ENCODE measurements at places on chromosomes 4 and X.

GRCh38 chrX:8179656-8180055, 8.6 kb upstream of the VCX2 start:
- no peak for DNase-seq

- no peak for DNase-seq
Observed at GRCh38 chr4:4871242-4871572, 11.7 kb downstream of the MSX1 start.

DNA sequence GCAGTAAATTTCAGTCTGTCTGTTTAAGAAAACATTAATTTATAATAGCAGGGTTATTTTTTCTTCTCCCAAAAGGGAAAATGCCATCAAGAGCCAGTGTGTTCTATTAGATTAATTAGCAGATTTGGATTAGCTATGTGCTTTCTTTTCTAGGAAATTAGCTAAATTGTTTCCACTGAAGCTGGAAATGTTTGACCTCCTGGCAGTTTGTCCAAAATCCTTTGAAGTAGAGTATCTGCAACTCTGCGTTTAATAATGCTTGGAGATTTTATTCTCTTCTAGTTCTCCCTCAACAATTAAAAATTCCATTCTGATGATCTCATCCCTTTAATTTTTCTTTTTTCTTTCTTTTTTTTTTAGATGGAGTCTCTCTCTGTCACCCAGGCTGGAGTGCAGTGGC, 27.1 kb upstream of the HOPX start:
- DNase-seq, result no peak

GRCh38 chrX:12891171-12891570, 15.2 kb upstream of the TLR8 start:
- DNase-seq, result no peak

DNA sequence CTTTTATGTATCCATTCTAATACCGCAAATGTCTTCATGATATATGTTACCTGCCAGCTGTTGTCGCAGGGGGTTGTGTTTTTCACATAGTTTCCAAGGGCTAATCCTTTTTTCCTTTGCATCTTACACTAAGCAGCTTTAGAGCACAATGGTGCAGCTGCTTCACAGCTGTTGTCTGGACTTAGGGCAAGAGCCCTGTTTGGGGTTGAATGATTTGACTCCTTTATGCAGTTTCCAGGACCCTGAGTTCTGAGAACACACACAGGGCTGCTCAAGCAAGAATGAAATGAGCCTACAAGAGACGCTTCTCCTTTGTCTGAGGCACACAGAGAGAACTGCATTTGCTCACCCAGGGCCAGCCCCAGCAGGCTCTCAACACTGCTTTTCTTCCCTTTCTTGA, 20.2 kb downstream of the CCNG2 start:
- no peak for DNase-seq

DNA sequence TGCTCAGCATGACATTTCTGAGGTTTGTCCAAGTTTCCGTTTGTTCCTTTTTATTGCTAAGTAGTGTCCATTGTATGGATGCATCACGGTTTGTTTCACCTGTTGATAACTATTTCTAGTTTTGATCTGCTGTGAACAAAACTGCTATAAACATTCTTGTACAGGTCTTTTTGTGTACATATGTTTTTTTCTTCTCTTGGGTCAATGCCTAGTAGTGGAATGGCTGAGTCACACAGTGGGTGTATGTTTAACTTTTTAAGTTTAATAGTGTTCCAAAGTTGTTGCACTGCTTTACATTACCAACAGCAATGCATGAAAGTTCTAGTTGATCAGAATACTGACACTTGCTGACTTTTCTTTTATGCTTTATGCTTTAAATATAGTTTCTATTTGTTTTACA, 76.7 kb downstream of the MAOB start:
- DNase-seq, result no peak
